Heart right ventricle (tissue), 16 donors: ENCODE measurements at places on chromosomes 3 and 15.

DNA sequence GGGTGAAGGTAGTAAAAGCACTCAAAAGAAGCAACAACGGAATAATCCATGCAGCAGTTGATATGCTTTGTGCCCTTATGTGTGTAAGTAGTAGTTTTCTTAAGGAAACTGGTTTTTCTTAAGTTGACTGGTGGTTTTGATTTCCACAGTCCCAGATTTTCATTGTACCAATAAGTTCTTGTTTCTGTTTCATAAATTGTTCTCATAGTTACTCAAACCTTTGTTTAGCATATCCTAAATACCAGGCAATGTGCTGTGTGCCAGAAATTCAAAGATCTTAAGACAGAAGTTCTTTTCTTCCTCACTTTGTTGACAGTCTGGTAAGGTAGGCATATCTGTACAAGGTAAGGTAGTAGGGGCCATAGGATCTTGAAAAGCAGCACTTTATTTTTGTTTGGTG is 40.0 kb downstream of the DNAJC13 start:
- no peaks in the 10 kb centered on the region for H3K27me3 ChIP-seq
- no peak overlapping the region for H3K4me3 ChIP-seq
- no peak overlapping the region for H3K27ac ChIP-seq
- peaks cover 53% of the 10 kb centered on the region for H3K36me3 ChIP-seq
- H3K4me1 ChIP-seq, result no peaks in the 10 kb centered on the region

- DNase-seq, result no peak
- peaks cover 29% of the 10 kb centered on the region for H3K4me1 ChIP-seq
- no peaks in the 10 kb centered on the region for H3K36me3 ChIP-seq
- H3K4me3 ChIP-seq, result no peak overlapping the region
- H3K27me3 ChIP-seq, result no peaks in the 10 kb centered on the region
Observed at GRCh38 chr3:107217172-107217571, 160.1 kb upstream of the CCDC54 start.

DNA sequence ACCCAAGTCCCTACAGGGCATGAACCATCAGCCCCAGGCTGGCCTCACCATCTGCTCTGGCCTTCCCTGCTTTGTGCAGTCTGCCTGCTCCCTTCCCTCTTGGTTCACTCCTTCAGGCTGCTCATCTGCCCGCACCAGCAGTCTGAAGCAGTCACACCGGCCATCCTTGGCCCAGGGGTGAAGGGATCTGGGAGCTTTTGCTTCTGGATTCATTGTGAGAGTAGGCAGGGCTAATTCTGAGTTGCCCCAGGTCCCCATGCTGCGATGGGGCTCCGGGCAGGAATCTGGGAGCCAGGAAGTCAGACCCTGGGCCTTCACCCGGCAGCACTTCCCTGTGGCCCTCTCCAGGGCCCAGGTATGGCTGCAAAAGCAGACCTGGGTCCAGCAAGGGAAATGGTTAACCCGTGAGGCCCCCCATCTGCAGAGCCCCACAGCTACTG is 99.7 kb downstream of the VGLL4 start:
- no peaks in the 10 kb centered on the region for H3K27me3 ChIP-seq
- no peaks in the 10 kb centered on the region for H3K36me3 ChIP-seq
- H3K4me3 ChIP-seq, result no peak overlapping the region

DNA sequence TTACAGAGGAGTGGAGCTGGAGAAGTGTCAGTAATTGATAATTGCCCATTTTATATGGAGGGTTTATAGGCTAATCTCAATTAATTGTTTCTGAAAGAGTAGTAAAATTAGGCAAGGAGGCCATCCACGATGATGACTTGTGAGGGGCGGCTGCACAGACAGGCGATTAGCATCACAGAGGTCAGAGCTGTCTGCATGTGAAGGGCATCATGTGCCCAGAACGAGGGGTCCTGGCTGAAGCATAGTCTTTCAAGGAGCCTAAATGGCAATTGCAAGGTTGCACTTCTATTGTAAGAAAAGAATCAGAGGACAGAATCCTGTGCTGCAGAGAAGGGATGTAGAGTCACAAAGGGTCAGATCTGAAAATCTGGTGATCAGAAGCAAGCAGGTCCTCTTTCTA is 196.6 kb downstream of the EBLN2 start:
- H3K4me3 ChIP-seq, result no peak overlapping the region
- no peaks in the 10 kb centered on the region for H3K4me1 ChIP-seq
- no peaks in the 10 kb centered on the region for H3K36me3 ChIP-seq

- H3K4me1 ChIP-seq, result no peaks in the 10 kb centered on the region
- no peak for DNase-seq
- no peaks in the 10 kb centered on the region for H3K27me3 ChIP-seq
- peaks cover 76% of the 10 kb centered on the region for H3K36me3 ChIP-seq
- no peak overlapping the region for H3K27ac ChIP-seq
Observed at GRCh38 chr3:167700046-167700445, 34.6 kb downstream of the PDCD10 start.

DNA sequence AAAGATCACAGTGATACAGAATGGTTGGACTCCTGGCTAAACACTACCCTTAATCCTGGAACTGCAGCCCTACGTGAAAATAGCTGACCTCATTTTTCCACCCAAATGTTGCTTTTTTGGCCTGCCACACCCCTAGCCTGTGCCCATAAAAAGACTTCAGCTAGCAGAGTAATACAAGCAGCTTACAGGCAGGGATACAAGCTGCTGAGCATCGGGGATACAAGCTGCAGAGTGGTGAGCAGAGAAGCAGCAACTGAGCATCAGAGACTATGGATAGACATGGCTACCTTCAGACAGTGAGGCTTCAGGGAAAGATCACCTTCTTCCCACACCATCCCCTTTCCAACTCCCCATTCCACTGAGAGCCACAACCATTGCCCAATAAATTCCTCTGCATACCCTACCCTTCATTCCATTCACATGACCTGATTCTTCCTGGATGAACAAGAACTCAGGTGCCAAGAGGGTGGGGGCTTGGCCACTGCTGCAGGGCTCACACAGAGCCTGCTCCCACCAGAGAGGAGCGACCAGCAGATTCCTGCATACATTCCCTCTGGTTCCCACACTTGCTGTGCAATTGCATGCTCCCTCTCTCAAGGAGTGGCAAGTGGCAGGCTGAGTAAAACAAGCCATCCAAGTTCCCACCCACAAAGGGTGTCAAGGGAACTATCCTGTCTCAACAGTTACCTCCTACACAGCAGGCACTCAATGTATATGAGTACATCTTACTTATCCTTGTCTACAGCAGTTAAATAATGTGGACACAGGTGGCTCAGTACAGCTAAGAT is 217.5 kb downstream of the ALCAM start:
- no peak overlapping the region for H3K27ac ChIP-seq
- no peaks in the 10 kb centered on the region for H3K4me1 ChIP-seq
- H3K36me3 ChIP-seq, result no peaks in the 10 kb centered on the region
- DNase-seq, result no peak
- H3K4me3 ChIP-seq, result no peak overlapping the region
- no peaks in the 10 kb centered on the region for H3K27me3 ChIP-seq

DNA sequence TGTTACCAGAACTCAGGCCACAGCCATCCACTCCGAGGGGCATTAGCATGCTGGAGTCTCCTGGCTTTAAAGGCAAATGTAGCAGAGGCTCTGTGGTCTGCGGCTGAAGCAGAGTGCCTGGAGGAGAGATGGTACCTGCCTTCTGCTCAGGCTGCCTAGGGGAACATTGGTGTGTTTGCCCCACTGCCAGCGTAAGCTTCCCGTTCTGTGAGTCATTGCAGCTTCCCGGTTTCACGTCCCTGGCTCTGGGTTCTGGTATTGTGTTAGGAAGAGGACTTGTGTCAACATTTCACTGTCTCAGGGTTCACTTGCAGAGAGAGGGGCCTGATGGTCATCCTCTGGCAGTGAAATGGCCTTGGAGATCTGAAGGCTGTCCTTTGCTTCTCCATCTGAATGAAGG is 1.8 kb downstream of the GASK1A start:
- no peak overlapping the region for H3K4me3 ChIP-seq
- H3K4me1 ChIP-seq, result peaks cover 15% of the 10 kb centered on the region
- H3K36me3 ChIP-seq, result no peaks in the 10 kb centered on the region
- H3K27ac ChIP-seq, result no peak overlapping the region
- DNase-seq, result no peak

DNA sequence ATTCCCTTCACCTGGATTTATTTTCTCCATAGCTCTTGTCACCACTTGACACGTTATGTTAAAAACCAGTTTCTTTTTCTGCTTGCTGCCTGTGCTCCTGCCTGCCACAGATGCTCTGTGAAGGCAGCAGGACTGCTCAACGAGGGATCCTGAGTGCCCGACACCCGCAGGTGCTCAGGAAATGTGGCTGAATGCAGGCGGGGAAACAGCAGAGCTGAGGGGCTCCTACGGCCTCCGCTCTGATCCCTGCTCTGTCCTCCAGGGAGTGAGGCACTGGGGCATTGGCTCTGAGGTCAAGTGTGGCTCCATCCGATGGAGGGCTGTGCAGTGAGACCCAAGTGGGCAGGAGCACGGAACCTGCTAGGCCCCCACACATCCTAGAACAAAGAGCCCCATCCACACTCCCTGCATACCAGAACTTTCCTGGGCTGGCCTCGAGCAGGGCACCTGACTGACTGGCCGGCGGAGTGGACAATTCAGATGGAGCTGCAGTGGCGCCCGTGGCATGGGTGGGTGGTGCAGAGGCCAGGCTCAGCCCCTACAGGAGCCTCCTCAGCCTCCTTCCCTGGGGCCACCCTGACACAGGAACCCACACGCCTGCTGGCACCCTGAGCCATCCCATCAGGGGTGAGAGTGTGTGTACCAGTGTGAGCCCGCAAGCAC is 27.9 kb downstream of the IQSEC1 start:
- H3K27ac ChIP-seq, result no peak overlapping the region
- H3K27me3 ChIP-seq, result no peaks in the 10 kb centered on the region
- no peak overlapping the region for H3K4me3 ChIP-seq
- no peaks in the 10 kb centered on the region for H3K36me3 ChIP-seq

- no peak for DNase-seq
- no peaks in the 10 kb centered on the region for H3K27me3 ChIP-seq
- H3K4me1 ChIP-seq, result no peaks in the 10 kb centered on the region
- H3K4me3 ChIP-seq, result no peak overlapping the region
Observed at GRCh38 chr15:98514034-98514622, 134.2 kb upstream of the IGF1R start.

- no peaks in the 10 kb centered on the region for H3K27me3 ChIP-seq
- no peak overlapping the region for H3K27ac ChIP-seq
- no peak overlapping the region for H3K4me3 ChIP-seq
- no peak for DNase-seq
- no peaks in the 10 kb centered on the region for H3K36me3 ChIP-seq
- H3K4me1 ChIP-seq, result peaks cover 3% of the 10 kb centered on the region
Observed at GRCh38 chr15:47674586-47675232, 42.6 kb upstream of the SEMA6D start.

- no peak for DNase-seq
- no peak overlapping the region for H3K4me3 ChIP-seq
- H3K4me1 ChIP-seq, result peaks cover 15% of the 10 kb centered on the region
- H3K36me3 ChIP-seq, result no peaks in the 10 kb centered on the region
Observed at GRCh38 chr15:49235446-49236124, 65.5 kb downstream of the GALK2 start.

DNA sequence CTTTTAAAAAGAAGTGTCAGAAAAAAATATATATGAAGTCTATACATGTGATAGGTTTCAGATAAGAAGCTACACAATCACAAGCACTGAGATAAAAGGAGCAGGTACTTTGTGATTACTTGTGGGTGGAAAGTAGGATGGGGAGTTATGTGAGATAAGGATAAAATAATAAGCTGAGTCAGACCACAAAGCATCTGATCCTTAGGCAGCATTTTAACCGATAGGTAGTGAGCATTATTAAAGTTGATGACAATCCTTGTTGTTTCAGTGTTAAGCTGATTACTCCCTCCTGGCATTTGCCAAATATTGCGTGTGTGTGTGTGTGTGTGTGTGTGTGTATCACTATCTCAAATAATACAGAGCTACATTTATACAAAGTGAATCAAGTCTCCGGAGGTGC is 483.1 kb downstream of the NAALADL2 start:
- no peak overlapping the region for H3K27ac ChIP-seq
- no peak overlapping the region for H3K4me3 ChIP-seq
- no peak for DNase-seq
- no peaks in the 10 kb centered on the region for H3K27me3 ChIP-seq
- H3K36me3 ChIP-seq, result no peaks in the 10 kb centered on the region

DNA sequence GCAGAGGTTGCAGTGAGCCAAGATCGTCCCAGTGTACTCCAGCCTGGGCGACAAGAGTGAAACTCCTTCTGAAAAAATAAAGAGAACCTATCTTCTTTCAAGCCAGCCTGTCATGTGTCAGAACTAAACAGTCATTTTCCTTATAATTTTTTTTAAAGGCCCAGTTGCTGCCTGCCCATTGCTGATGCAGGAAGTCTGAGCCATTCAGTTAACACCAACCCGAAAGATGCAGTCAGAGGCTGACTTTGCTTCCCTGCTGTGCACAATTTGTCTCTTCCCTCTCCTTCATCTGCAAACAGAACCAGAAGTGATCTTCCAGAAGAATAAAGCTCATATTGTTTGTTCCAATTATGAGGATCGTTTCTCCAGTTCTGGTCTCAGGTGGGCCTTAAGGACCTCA is 220.6 kb downstream of the SLCO3A1 start:
- peak overlapping the region; percentile 28 for H3K27ac ChIP-seq
- no peaks in the 10 kb centered on the region for H3K36me3 ChIP-seq
- no peak for DNase-seq
- H3K4me1 ChIP-seq, result peaks cover 85% of the 10 kb centered on the region
- no peaks in the 10 kb centered on the region for H3K27me3 ChIP-seq

DNA sequence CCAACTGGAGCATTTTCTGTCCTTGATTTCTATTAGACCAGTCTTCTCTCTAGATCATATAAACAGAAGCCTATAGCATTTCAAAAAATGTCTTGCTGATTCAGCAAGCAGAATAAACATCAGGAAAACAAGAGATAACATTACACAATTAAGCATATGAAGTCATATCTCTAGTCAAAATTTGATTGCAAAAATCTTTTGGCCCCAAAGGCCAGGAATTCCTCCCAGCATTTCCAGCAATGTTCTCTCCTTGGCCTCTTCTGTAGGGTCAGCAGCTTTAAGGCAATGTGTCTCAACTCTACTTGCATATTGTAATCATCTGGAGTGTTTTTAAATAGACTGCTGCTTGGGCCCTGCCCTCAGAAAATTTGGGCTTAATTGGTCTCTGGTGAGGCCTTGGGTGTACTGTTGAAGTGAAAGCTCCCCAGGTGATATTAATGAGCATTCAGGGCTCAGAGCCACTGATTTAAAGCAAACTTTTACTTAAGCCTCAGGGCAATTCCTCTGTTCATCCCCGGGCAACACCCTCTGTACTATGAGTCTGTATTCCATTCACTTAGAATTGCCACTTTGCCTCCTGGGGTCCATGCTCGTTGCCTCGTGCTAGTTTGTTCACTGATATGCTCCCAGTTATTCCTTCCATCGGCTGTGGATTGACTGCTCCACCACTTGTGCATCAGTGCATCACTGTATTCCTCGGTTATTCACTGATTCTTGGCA is 1072.6 kb downstream of the ROBO2 start:
- no peak overlapping the region for H3K4me3 ChIP-seq
- no peaks in the 10 kb centered on the region for H3K27me3 ChIP-seq
- DNase-seq, result no peak
